ENCODE measurements at places on chromosomes 7 and 10.

- DNase-seq, result no peak
Measured at GRCh38 chr10:103637011-103637410, 143.5 kb downstream of the NEURL1 start.

DNA sequence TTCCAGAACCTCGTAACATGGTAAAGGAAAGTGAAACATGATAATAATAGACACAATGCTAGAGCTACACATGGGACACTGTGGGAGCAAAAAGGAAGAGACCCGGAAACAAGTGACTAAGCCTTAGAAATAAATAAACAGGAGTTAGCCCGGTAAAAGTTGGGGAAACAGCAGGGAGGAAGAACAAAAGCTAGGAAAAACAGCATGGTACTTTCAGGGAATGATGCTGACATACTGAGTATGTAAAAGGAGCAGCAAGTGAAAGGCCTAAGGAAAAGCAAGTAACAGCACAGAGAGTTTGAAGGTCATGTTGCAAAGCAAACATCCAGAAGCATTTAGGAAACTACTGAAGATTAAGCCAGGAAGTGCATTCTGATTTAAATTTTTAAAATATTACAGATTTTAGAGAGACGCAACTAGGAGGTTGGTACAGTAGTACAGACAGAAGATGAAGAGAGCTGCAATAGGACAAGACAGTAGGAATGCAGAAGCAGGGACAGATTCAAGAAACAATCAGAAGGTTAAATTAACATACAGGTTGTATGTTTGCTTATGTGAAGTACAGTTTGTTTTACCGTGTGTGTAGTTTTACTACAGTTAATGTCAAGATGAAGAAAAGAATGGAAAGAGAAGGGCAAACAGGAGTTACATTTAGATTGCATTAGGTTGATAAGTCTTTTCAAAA, 63.7 kb downstream of the ARHGAP12 start:
- no peak for DNase-seq

- no peak for DNase-seq
Measured at GRCh38 chr10:67076144-67076543, 150.3 kb downstream of the LRRTM3 start.

DNA sequence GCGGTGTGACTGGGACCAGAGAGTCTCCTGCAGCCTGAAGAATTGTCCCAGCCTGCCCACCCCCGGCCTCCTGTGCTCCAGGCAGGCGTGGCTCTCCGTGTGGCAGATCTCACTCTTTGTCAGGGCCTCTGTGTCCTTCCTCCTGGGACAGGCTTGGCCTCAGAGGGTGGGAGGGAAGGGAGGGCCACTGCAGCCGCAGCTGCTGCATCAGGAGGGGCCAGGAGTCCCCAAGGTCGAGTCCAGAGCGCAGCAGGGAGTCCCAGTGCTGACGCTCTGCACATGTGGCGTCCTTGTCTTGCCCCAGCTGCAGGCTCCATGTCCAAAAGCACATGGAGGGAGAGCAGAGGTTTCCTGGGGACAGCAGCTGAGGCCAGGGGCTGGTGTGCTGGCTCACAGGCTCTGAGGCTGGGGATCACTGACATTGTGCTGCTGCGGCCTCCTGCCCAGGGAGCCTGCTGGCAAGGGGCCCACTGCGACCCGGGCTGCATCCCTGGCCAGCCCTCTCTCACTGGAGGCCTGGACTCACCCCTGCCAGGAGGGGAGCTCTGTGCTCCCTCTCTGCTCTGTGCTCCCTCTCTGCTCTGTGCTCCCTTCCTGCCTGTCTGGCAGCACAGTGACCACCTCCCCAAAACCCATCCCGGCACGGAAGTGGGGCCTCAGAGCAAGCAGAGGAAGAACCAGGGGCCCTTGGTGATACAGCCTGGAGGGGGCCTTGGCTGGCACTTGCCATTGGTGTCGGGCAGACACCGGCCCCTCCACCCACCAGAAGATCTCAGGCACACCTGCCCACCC, 114.6 kb upstream of the RET start:
- DNase-seq, result no peak

DNA sequence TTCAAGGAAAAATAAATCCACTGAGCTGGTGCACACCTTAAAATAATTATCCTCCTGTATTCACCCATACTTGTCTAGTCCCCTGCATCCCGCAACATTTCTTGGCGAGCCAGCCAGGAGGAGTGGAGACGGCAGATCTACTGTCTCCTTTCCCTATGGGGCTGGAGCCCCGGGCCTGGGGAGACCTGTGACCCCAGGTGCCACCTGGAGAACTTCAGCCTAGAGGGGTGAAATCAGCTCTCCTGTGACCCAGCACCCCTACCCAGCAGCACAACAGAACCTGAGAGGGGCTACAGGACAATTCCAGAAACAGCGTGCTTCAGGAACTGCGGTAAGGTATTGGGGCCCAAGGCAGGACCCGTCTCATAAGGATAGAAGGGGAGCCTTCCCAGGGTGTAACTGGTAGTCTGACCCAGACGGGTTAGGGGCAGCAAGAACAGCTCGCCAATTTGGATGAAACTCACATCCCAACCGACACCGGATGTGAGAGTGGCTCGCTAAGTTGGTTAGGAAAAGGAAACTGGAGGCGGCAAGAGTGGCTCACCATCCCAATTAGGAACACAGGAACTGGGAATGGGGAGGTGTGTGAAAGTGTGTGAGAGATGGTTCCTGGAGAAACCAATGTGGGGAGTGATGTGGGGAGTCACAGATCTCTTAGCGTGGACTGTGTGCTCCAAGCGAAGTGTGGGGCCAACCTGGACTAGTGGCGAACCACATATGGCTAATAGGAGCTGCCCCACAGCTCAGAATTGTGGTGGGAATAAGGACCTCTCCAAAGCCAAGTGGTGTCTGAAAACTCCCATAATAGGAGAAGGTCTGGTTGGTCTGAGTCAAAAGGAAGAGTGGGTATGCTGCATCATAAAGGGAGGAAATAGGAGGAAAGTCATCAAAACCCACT, 15.1 kb upstream of the DENND2A start:
- DNase-seq, result no peak

DNA sequence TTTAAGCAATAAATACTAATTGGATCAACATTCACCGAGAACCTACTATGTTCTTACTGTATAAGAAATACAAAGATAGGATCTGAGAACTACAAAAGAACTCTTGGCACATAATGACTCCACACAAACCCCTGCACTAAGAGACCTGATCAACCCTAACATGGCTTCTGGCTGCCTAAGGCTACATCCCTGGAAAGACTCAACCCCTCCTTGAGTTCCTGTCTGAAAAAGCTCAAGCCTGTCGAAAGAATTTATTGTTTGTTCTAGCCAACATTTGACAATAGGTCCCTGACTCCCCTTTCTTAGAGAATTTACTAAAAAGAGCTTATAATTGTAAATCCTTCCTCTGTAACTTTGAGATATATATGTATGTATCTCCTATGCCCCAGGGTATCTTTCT, 125.3 kb upstream of the SGCE start:
- DNase-seq, result no peak

GRCh38 chr10:51619365-51619764, 80.0 kb downstream of the CSTF2T start:
- no peak for DNase-seq

GRCh38 chr10:22619101-22619500, 95.3 kb downstream of the PIP4K2A start:
- no peak for DNase-seq

- no peak for DNase-seq
Measured at GRCh38 chr10:98266647-98267046, 1.3 kb downstream of the LOXL4 start.

DNA sequence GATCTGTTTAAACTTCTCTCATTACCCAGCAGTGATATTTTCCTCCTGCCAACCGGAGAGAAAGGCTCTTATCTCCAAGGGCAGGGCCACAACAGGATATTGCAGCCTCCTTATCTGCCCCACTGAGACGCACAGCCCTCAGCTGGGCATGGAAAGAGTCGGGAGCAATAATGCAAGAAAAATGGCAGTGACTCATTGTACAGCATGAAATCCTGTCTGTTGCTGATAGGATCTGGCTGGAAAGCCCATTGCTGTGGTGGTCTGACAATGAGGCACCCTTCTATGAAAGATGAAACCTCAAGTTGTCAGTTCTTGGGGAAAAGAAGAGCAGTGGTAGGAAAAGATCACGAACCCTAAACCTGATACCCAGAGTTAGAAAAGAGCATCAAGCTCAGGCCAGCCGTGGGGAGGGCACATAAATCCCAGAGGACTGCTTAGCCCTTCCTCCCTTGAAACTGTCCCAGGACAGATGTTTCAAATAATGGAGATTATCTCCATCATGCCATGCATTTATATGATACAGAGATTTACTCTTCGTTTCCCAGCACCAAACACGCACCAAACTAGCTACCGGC, 47.0 kb upstream of the FIGNL1 start:
- no peak for DNase-seq
